Osteocyte (in vitro differentiated cells): ENCODE measurements at places on chromosomes 11 and 22. TPM values are rescaled to one million over a fixed set of nuclear protein-coding genes. Genes with fewer than 3 reads are reported as not detected.
A peak's percentile ranks its signal among the peaks of the same experiment; 100 is the strongest.

GRCh38 chr11:105389952-105390351, 219.9 kb upstream of the GRIA4 start:
- H3K36me3 ChIP-seq, result no peaks in the 10 kb centered on the region
- no peaks in the 10 kb centered on the region for H3K4me1 ChIP-seq

DENND6B gene
- 10.4 and 10.8 TPM in 2 replicates for total RNA-seq

GRCh38 chr11:75461151-75461550, 28.1 kb upstream of the KLHL35 start:
- no peak for DNase-seq
- H3K27me3 ChIP-seq, result no peaks in the 10 kb centered on the region
- no peak overlapping the region for H3K27ac ChIP-seq
- H3K4me3 ChIP-seq, result no peak overlapping the region
- H3K36me3 ChIP-seq, result no peaks in the 10 kb centered on the region
- peaks cover 5% of the 10 kb centered on the region for H3K4me1 ChIP-seq

GRCh38 chr11:126058105-126058874, 4.4 kb downstream of the CDON start:
- DNase-seq, result no peak
- peaks cover 67% of the 10 kb centered on the region for H3K27me3 ChIP-seq
- peaks cover 9% of the 10 kb centered on the region for H3K36me3 ChIP-seq
- H3K27ac ChIP-seq, result no peak overlapping the region
- H3K4me1 ChIP-seq, result peaks cover 16% of the 10 kb centered on the region

- H3K27ac ChIP-seq, result no peak overlapping the region
- no peaks in the 10 kb centered on the region for H3K4me1 ChIP-seq
- no peaks in the 10 kb centered on the region for H3K27me3 ChIP-seq
- H3K36me3 ChIP-seq, result no peaks in the 10 kb centered on the region
- DNase-seq, result no peak
Observed at GRCh38 chr11:114479331-114479730, 40.1 kb downstream of the REXO2 start.

DNA sequence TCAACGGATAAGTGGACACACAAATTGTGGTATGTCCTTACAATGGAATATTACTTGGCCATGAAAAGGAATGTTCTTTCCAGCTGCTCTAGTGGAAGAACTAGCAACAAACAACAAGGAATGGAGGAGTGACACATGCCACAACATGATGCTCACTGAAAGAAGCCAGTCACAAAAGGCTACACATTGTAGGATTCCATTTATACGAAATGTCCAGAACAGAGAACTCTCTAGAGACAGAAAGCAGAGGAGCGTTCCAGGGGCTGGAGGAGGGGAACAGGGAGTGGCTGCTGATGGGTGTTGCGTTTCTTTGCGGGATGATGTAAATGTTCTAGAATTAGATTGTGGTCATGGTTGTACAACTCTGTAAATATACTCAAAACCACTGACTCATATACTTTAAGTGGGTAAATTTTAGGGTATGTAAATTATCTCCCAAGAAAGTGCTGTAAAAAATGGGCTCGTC, 32.4 kb upstream of the PDGFB start:
- no peaks in the 10 kb centered on the region for H3K27me3 ChIP-seq
- H3K4me1 ChIP-seq, result no peaks in the 10 kb centered on the region

DNA sequence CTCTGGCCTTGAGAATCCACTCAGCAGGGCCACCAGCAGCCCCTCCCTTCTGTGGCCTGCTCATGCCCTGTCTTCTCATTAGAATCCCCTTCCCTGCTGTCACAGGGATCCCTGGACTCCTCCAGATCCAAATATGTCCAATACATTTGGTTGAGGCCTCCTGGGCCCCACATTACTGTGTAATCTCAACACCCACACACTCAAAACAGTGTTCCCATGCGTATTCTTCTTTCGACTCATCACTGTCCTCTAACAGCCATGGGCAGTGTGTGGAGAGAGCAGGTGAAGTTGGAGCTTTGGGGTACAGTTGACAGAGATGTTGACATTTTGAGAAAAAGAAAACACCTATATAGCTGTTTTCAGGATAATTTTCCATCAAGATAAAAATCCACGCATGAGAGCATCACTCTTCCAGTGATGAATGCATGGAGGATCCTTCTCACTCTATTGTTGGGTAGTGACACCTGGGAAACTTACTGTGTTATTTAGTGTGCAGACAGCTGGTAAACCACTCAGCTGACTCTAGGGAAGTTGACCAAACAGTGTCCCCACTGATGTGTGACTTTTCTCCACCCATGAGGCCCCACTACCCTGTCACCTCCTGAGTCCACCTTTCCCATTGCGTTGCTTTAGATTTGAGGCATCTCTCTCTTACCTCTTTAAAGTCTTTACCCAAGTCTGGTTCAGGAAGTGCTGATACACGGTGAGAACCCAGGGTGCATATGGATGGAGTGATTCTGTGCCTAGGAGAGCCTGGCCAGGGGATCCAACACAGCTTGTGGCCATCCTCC, 28.7 kb upstream of the VPREB1 start:
- H3K27me3 ChIP-seq, result peaks cover 45% of the 10 kb centered on the region
- no peaks in the 10 kb centered on the region for H3K4me1 ChIP-seq
- H3K4me3 ChIP-seq, result no peak overlapping the region
- no peak overlapping the region for H3K27ac ChIP-seq
- no peaks in the 10 kb centered on the region for H3K36me3 ChIP-seq

- no peaks in the 10 kb centered on the region for H3K36me3 ChIP-seq
- no peak for DNase-seq
- H3K4me3 ChIP-seq, result no peak overlapping the region
- H3K27me3 ChIP-seq, result peaks cover 30% of the 10 kb centered on the region
Observed at GRCh38 chr11:129699711-129700304, 115.8 kb upstream of the TMEM45B start.

- no peak overlapping the region for H3K27ac ChIP-seq
- peaks cover 9% of the 10 kb centered on the region for H3K4me1 ChIP-seq
- no peak for DNase-seq
- no peaks in the 10 kb centered on the region for H3K36me3 ChIP-seq
Observed at GRCh38 chr11:62172294-62172693, 17.7 kb upstream of the SCGB1D1 start.

- H3K27ac ChIP-seq, result peak within 1 kb of the TSS; percentile 96
- peak within 1 kb of the TSS; percentile 81 for H3K4me3 ChIP-seq
- H3K4me1 ChIP-seq, result peaks cover 69% of the 10 kb centered on the region
- DNase-seq, result peak; percentile 94
Observed at GRCh38 chr11:65558002-65558929, at the start of gene LTBP3. Gene LTBP3, minus strand, starts transcription at chr11:65558359. Its CDS starts 400 bp downstream, at chr11:65557959.
